Stimulated activated CD4-positive, alpha-beta T cell treated with anti-CD3 and anti-CD28 coated beads, TNF-alpha, amount 100 ng/mL, for 48 hours (primary cell): ENCODE measurements at places on chromosomes 2 and 18.

GRCh38 chr18:53702480-53702879 lies 522.0 kb downstream of the MBD2 start:
- DNase-seq, result no peak

DNA sequence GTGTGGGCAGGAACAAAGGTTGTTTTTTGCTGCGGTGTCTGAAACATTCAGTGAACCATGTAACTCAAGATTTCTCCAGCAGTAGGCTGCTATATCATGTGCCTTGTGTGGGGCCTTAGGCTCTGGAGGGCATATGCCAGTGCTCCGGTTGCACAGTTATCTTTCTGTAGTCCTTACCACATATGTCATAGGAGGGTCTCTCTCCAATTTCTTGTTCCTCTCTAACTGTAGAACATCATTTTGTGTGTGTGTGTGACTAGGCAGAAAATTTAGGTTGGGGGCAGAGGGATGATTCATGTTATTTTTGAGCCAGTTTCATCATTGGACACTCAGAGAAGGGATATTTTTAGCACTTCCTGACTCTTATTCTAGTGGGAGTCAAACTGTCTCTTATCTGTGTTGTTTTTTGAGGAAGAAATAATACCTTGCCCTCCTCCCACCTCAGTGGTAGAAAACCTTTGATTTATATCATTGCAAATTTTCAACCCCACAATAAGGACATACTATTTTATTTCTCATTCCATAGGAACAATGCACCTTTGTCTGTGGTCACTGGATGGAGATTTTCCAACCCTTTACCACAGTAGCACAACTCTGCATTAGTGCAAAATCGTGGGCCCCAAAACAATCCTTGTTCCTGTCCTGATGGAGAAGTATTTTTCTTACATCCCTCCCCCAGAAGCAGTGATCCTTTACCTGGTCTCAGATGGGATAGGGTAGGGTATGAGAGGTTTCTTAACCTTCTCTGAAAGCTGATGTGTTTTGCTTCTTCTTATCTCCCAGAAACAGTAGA lies 113.9 kb downstream of the CCDC74A start:
- no peak for DNase-seq

DNA sequence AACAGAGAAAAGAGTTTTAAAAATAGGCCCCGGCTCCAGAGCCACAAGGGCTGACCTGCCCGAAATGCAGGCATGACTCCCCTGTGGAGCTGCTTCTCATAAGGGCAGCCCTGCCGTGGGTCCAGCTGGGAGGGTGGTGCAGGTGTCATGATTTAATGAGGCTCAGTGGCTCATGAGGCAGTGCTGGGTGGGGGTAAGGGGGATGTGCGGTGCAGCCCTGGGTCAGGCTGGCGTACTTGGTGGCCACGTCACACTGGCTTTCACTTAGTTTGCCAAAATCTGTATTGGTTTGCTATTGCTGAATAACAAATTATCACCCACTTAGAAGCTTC lies 33.6 kb downstream of the HJURP start:
- DNase-seq, result no peak

- no peak for DNase-seq
These were observed 79.1 kb upstream of the DLX2 start for GRCh38 chr2:172181840-172182239.

GRCh38 chr2:41950666-41950960 lies 97.2 kb upstream of the PKDCC start:
- no peak for DNase-seq
